ENCODE measurements at places on chromosomes 3 and 15.

DNA sequence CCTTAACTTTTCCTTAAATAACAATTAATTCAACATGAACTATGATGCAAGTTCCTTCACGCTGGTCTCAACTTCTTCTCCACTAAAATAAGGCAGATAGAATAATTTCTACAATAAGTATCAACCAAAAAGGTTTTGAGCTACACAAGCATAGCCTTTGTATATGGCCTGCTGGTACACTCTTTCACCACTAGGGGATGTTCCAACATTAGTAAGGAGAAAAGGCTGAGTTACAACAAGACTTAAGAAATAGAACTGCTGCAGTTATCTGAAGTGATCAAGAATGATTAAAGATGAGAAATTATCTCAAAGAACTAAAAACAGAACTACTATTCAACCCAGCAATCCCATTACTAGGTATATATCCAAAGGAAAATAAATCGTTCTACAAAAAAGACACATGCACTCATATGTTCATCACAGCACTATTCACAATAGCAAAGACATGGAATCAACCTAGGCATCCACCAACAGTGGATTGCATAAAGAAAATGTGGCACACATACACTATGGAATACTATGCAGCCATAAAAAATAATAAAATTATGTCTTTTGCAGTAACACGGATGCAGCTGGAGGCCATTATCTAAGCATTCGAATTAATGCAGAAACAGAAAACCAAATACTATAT, 14.4 kb downstream of the ATP13A3 start:
- DNase-seq = peak; percentile 75

DNA sequence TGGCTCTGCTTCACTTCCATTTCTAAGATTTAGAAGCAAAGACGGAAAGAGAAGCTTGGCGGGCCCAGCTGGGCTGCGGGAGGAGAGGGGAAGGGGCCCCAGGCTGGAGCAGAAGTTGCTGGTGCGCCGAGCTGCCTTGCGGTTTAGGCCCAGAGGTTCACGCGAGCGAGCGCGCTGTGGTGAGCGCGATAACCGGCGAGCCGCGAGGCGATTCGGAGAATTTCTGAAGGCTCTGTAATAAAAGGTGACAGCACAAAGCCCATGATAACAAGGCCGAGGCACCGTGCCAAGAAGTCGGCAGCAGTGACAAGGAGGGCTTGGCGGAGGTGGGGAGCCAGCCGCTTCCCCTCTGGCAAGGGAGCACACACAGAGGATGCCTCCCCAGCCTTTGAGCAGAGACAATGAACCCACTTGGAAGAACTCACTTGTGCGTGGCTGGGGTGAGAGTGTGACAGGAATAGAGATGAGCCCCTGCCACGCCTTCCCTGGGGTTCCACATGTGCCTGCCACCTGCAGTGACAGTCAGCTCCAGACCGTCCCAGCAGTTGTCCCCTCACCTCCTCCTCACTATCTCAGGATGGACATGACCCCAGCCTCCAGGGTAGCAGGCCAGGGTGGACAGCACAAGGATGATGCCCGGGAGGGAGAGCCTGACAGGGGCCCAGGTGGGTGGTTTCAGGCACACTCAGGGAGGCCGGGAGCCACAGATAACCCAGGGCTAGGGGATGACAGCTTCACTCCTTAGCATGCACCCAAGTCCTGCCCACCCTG, 315.2 kb downstream of the UACA start:
- DNase-seq = peak; percentile 17

DNA sequence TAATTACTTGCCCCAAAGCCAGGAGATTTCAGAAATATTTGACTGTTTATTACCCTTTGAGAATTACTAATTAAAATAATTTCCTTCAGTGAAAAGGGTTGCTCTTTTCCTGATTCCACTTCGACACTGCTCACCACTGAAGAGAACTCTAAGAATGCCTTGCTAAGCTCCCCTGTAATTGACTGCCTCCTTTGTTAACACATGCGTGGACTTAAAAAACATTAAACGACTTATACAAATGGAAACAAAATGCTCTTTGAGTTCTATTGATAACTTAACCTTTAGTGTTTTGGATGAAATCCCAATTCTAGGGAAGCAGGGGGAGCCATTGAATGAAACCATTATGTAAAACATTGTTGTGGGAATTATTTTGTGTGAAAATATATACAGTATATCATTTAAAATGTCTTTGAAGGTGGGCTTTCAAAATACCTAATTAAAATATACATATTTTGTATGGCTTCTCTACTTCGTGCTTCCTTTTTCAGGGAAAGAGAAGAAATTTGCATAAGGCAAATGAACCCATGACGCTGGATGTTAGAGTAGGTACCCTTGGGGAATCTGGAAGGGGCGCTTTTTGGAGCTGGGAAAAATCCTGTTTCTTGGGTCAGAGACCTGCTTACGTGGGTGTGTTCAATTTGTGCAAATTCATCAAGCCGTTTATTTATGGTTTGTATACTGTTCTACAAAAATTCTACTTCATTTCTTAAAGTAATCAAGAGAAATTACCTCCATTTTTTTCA, 64.2 kb downstream of the WWTR1 start:
- DNase-seq = no peak

- no peak for DNase-seq
Measured at GRCh38 chr3:36813305-36813704, 49.0 kb upstream of the DCLK3 start.

DNA sequence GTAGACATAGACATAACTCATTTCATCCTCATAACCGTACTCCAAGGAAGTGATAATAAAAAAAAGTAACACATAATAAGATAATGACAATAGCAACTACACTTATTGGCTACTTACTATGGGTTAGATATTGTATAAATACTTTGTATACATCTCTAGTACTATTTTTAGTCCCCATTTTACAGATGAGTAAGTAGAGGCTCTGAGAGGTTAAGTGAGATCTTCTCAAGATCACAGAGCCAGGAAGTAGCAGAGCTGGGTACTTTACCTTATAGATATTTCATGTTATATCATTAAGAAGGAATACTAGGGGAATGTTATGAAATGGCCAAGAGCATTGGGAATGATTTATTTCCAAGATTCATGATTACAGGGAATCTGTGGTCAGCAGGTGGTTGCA, 49.4 kb upstream of the ADAMTSL3 start:
- DNase-seq = no peak

GRCh38 chr3:18111796-18112232, 313.3 kb downstream of the SATB1 start:
- no peak for DNase-seq

DNA sequence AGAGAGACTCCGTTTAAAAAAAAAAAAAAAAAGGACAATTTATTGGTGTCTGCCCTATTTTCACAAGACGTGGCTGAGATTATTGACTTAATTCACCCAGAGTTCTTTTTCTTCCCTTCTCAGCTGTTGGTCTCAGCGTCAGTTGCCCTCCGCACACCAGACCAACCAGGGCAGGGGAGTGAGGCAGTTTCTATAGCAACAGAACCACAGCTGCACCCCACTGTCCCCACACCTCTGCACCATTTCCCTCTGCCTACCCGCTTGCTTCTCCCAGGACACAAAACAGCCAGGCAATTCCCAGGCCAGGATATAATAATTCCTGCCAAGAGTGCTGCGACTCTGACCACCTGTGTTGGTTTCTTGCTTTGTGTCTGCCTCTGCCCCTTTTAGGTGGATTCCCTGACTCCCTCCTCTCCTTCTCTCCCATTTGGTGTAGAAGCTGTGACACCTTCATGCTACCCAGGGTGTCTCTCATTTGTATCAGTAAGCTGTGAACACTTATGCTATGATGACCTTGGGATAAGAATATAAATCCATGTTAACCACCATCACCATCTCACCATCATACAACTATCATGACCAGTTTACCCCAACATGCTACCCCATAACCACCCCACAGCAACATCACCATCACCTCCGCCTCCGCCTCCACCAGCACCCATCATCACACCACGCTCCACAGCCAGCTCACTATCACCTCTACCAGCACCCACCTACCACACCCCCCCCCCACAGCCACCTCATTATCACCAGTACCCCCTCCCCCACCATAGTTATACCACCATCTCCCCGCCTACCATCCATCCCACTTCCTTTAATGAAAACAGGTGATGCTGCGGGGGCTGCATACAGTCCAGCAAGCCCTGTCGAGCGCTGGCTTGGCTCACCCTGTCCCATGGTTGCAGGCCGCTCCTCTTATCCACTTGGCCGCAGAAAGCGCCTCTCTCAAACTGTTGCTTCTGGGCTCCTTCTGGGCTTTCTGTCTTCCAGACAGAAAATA, 589 bp downstream of the EPB42 start:
- no peak for DNase-seq

GRCh38 chr3:51709675-51710074, 2.8 kb downstream of the GRM2 start:
- no peak for DNase-seq

GRCh38 chr3:65178703-65179102, 490.9 kb upstream of the ADAMTS9 start:
- no peak for DNase-seq

DNA sequence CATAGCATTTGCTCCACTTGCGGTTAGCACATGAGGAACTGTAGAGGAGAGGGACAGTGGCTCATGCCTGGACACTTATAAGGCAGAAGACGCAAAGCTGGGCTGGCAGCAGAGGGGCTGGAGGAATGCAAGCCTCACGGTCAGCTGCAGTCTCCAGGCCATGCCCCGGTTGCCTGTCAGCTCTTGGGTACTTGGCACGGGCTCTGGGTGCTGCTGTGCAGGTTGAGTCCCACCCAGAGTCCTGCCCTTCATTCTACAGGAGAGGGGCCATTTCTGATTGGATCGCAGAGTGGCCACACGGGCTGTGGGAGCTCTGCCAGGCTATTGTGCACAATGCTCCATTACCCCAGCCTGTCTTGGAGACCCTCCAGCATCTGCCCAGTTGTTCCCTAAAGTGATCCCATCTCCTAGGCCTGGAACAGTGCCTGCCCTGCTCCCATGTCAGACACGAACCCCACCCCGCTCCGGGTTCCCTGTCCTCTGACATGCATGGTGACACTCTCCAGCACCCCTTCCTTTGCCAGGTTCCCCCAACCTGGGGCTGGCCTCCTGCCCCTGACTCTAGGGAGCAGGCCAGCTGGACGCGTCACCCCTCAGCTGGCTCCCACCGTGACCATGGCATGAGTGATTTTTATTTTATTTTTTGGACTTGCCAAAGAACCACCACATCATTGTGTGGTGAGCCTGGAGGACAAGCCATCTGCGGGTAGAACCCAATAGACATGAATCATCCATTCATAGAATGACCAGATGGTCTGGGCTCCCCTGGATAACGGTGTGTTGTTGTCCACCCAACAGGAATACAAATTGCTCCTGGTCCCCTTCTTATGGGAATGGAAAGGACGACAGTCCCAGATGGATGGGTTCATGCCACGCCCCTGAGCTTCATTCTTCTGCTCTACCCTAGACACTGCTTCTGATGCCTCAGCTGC, 51.0 kb upstream of the KLF13 start:
- no peak for DNase-seq

GRCh38 chr15:82558502-82558901, 18.2 kb upstream of the RPS17 start:
- no peak for DNase-seq

GRCh38 chr3:124034844-124035152, 42.9 kb upstream of the ROPN1 start:
- no peak for DNase-seq

GRCh38 chr3:149586871-149587270, 71.0 kb downstream of the WWTR1 start:
- no peak for DNase-seq

DNA sequence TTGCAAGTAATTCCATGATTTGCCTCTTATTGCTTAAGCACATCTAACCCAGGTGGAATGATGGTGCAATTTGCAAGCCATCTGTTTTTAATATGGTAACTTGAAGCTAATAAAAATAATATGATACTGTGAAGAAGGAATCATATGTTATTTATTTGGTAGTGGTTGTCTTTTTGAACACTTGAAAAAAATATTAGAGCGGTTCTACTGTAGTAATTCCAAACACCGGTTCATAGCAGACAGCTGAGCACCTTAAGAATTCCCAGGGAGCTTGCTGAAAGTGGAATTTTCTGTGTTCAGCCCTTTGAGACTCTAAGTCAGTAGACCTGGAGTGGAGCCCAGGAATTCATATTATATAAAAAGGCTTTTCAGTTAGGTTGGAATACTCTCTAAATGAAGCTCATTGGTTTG, 687.4 kb downstream of the EDEM1 start:
- no peak for DNase-seq

DNA sequence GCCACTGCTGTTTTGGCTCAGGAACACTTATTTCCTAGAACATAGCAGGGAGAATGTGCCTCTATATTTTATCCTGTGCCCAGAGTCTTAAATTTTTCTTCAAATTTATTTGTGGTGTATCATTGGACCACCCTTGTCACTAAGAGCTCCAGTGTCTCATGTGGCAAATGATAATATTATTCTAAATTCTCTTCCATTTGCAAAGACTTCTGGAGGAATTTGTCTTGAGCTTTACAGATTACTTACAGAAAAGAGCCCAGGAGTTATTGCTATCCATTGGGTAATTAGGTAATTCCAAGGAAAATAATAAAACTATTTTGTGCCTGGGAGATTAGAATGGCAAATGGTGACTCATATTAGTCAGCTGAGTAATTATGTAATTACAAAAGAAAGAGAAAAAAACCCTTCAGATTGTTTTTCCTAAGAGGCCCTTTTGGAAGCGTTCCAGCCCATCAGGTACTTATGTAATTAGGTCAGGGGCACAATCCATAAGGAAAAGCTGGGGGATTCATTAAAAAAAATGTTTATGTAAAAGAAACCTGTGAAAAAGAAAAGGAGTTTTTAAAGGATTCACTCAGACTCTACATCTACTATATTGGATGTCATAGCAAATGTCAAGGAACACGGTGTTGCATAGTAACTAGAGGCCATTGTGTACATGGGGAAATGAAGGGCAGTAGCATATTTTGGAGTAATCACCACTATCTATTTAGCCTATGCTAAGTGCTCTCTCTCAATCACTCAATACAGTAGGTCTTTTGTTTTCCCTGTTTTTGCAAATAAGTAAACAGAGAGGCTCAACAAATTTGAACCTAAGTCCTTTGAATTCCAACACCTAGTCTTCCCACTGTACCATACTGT, 380.9 kb upstream of the RARB start:
- DNase-seq = no peak

GRCh38 chr15:67707520-67708283, 117.6 kb upstream of the SKOR1 start:
- DNase-seq = no peak
